ENCODE measurements at places on chromosomes 3 and 15. TPM values are rescaled to one million over a fixed set of nuclear protein-coding genes. Genes with fewer than 3 reads are reported as not detected.

Gene CADPS
- total RNA-seq, result not detected

Gene CLDN16
- total RNA-seq, result 0.03 TPM

Gene CRYBG3
- total RNA-seq, result 6.3 TPM

Gene IL17RD
- 1.1 TPM for total RNA-seq

Gene RARB
- 9.5 TPM for total RNA-seq

Gene CORO2B
- total RNA-seq, result 3.0 TPM

Gene HACD2
- total RNA-seq, result 33.9 TPM

Gene CNTN4
- not detected for total RNA-seq

Gene MESP1
- 6.8 TPM for total RNA-seq

Gene CCDC33
- total RNA-seq, result 6.8 TPM

Gene MGA
- 5.8 TPM for total RNA-seq

Gene GHRL
- total RNA-seq, result not detected

Gene C3orf80
- total RNA-seq, result 1.0 TPM

Gene SAMD7
- not detected for total RNA-seq

Gene TP63
- 0.14 TPM for total RNA-seq

Gene KBTBD13
- total RNA-seq, result not detected

Gene FANCD2
- total RNA-seq, result 17.9 TPM

Gene EIF2B5
- total RNA-seq, result 29.1 TPM

Gene GPR171
- not detected for total RNA-seq

Gene CADM2
- 0.28 TPM for total RNA-seq

Gene GNAT1
- not detected for total RNA-seq

Gene ATP8B4
- total RNA-seq, result 0.99 TPM

Gene CCR5
- total RNA-seq, result not detected

Gene LMAN1L
- not detected for total RNA-seq

Gene ELP6
- total RNA-seq, result 27.1 TPM

Gene ZIC1
- total RNA-seq, result not detected

Gene LRRIQ4
- total RNA-seq, result not detected

Gene TMC3
- total RNA-seq, result not detected

Gene SPTSSB
- total RNA-seq, result not detected

Gene PAK6
- total RNA-seq, result 0.17 TPM

Gene TRPM1
- total RNA-seq, result not detected

Gene STARD5
- 1.8 TPM for total RNA-seq

Gene RASGRF1
- 0.34 TPM for total RNA-seq

Gene EPB42
- total RNA-seq, result not detected

Gene SH3BP5
- total RNA-seq, result 15.7 TPM

Gene NEO1
- 31.1 TPM for total RNA-seq

Gene SNX22
- total RNA-seq, result 1.3 TPM

Gene CFAP100
- not detected for total RNA-seq

Gene CCDC54
- not detected for total RNA-seq

Gene DYNLT2B
- 25.1 TPM for total RNA-seq

Gene C3orf52
- total RNA-seq, result 11.7 TPM

Gene PRR20G
- total RNA-seq, result 1.1 TPM

Gene SAMMSON
- total RNA-seq, result not detected

Gene RAB6B
- total RNA-seq, result 2.4 TPM

Gene GXYLT2
- total RNA-seq, result 1.1 TPM

Gene CHRNA7
- total RNA-seq, result 3.5 TPM

Gene SIDT1
- total RNA-seq, result 0.46 TPM

Gene CFAP20DC
- 2.1 TPM for total RNA-seq

Gene GPR15
- total RNA-seq, result not detected

Gene LOXL1
- 1.2 TPM for total RNA-seq

Gene PIERCE2
- 4.1 TPM for total RNA-seq

Data from A549 treated with Hydrocortisone at 1 μM for 4 hours (cell line).